ENCODE measurements at places on chromosomes 12 and 14.
A peak's percentile ranks its signal among the peaks of the same experiment; 100 is the strongest.

DNA sequence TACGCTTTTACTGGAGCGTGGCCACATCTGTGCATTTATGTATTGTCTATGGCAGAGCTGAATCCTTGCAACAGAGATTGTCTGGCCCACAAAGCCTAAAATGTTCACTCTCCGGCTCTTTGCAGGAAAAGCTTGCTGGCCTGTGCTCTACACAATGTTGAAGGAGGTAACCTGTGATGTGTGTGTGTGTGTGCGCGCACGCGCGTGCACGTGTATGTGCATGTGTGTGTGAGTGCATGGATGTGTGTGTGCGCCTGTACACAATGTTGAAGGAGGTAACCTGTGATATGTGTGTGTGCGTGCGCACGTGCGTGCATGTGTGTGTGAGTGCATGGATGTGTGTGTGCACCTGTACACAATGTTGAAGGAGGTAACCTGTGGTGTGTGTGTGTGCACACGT, 62.7 kb downstream of the RFLNA start:
- no peak for DNase-seq

- no peak for DNase-seq
Measured at GRCh38 chr14:93232159-93232558, 25.1 kb downstream of the UBR7 start.

DNA sequence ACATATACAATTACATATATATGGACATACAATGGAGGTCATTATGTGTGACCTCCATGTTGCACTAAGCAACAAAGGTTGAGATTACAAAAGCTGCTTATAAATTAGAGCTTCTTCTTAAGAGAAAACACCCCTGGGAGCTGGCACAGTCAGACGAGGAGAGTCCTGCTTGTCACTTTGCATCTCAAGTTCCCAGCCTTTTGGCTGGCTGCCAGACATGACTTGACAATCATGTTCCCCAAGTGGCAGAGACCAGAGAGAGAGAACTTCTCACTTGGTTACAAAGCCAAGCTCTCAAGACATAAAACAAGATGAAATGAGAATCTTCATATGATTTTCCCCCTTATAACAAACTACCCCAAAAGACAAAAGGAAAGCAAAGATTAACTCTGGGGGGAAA, 8.5 kb upstream of the SYNJ2BP start:
- no peak for DNase-seq

DNA sequence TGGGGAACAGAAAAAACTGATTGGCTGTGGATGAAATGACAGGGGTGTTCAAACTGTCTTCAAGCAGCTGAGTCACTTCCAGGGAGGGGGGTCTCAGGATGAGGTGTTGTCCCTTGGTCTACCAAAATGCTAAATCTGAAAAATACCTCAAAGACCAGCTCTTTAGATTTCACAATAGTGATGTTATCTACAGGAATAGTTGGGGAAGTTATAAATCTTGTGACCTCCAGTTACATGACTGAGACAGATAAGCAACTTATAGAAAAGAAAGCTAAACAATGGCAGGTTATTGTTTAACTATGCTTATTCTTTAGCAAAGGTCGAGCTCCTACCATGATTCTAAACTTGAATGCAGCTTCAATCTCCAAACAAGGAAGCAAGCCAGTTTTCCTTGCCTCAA, 125.4 kb downstream of the SYT10 start:
- no peak for DNase-seq

DNA sequence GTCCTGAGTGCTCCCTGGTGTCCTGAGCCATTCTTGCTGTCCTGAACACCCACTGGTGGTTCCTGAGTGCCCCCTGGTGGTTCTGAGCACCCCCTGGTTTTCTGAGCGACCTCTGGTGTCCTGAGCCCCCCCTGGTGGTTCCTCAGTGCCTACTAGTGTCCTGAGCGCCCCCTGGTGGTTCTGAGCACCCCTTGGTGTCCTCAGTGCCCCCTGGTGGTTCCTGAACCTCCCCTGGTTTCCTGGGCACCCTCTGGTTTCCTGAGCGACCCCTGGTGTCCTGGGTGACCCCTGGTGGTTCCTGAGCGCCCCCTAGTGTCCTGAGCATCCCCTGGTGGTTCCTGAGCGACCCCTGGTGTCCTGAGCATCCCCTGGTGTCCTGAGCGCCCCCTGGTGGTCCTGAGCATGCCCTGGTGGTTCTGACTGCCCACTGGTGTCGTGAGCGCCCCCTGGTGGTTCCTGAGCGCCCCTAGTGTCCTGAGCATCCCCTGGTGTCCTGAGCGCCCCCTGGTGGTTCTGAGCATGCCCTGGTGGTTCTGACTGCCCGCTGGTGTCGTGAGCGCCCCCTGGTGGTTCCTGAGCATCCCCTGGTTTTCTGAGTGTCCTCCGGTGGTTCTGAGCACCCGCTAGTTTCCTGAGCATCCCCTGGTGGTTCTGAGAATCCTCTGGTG, 473.1 kb downstream of the TMEM121 start:
- peak; percentile 57 for DNase-seq

DNA sequence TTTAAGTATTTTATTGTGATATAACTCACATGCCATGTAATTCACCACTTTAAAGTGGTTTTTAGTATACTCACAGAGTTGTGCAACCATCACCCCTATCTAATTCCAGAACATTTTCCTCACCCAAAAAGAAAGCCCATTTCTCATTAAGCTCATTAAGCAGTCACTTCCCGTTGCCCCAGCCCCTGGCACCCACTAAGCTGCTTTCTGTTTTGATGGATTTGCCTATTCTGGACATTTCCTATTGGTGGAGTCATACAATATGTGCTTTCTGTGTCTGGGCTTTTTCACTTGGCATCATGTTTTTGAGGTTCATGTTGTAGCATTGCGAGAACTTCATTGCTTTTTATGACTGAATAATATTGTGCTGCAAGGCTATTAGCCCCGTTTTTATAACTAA, 66.0 kb downstream of the ARL6IP4 start:
- DNase-seq = no peak

DNA sequence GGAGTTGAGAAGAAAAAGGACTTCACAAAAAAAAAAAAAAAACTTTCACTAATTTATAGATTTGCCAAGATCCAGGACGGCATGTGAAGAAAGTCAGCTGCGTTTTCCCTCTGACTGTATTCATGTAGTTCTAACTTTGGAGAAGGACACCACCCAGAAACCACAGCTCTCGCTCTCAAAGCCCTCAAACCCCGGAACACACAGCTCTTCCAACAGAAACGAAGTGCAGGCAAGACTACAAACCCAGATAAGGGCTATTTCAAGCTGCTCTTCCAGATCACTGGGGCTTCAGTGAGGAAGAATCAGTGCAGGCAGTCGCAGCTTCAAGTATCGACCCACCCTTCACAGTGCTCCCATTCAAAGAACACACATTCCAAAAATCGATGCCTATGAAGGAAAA, 13.2 kb downstream of the KCNH5 start:
- DNase-seq = no peak
